ENCODE measurements at places on chromosomes 3 and 15.
A peak's percentile ranks its signal among the peaks of the same experiment; 100 is the strongest.

- no peak for DNase-seq
Measured at GRCh38 chr15:65366122-65366892, 11.5 kb downstream of the IGDCC3 start.

DNA sequence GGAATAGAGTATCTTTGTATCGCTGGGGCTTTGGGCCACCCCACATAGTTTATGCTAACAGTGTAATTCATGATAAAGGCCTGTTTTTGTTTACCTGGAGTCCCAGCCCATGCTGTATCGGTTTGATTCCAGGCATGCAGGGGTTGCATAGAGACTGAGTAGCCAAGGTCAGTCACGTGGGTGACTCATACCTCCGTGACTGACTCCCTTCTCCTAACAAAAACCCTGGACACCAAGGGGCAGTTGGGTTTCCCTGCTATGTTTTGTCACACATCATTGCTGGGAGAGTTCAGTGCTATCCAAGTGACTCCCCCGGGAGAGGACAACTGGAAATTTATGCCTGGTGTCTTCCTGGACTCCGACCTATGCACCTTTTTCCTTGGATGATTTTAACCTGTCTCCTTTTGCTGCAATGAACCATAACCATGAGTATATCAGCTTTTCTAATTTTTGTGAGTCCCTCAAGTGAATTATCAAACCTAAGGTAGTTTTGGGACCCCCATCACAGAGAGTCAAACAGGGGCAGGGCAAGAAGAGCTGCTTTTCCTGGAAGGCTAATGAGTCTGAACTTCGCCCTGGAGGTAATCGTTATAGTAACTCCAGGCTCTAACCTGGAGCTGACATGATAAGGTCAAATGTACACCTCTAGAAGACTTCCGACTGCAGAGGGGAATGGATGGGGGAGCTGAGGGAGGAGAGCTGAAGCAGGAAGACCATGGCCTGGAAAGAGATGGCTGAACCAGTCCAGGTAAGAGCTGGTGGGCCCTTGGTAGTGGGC lies 57.0 kb downstream of the SRGAP3 start:
- DNase-seq: no peak

DNA sequence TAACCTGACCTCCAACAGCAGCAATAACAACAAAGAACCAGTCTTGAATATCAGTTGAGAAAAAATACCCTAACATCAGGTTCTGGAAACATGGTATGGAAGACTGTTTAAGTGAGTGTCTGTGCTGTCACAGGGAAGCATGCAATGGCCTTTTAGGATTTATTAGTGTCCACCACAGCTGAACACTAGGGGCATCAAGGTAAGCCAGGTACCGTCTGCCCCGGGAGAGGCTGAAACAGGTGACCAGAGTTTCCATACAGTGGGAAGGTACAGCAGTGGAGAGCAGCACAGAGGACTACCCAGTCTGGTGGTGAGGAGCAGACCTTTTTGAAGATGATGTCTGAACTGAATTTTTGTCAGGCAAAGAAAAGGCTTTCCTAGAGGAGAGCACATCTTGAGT lies 18.4 kb downstream of the ZDHHC23 start:
- no peak for DNase-seq

DNA sequence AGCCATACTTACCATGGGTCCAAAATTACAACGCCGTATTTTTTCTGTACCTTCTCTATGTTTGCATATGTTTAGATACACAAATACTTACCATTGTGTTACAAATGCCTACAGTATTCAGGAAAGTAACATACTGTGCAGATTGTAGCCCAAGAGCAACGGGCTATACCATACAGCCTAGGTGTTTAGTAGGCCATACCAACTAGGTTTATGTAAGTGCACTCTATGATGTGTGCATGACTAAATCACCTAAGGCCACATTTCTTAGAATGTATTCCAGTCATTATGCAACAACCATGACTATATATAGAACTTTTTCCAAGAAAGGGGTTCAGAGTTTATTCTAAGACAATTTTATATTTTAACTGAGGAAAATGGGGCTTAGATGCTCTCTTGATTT lies 411.7 kb downstream of the MAGI1 start:
- no peak for DNase-seq

GRCh38 chr3:156997351-156997750 lies 162.6 kb downstream of the CCNL1 start:
- no peak for DNase-seq

- no peak for DNase-seq
Measured at GRCh38 chr15:34154725-34155204, 52.9 kb downstream of the PGBD4 start.

DNA sequence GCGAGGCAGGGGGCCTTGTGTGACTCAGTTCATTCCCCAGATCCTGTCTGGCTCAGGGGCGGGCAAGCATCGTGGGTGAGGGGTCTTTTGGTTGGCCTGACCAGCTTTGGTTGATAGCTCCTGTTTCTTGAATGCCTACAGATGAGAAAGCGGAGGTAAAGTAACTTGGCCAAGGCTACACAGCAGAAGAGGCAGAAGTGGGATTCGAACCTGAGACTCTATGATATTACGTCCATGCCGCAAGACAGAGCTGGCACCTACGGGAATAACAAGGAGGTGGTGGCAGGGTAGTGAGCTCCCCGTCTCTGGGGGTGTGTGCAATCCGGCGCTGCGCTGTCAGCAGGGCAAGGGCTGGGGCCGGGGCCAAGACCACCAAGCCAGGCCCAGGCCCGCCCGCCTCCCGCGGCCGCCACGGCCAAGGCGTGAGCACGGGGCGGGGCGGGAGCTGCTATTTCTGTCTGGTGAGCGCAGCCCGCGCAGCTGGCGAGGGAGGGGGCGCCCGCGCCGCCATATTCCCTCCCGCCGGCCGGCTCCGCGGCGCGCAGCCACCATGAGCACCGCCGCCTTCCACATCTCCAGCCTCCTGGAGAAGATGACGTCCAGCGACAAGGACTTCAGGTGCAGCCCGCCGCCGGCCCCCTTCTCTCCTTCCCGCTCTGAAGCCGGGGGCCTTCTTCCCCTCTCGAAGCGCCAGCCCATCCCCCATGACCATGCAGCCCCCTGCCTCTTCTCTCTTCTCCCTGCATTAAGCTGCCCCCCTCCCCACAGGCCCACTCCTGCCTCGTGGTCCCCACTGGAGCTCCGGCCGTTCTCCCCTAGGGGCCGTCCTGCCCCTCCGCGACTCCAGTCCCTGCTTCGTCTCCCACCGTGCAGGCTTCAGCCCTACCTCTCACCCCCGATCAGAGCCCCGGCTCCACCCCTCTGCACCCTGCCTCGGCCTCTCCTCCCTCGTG lies at the start of gene CAND2:
TSS of gene CAND2 (plus strand) at position 510 of the 953 bp plus-strand sequence. CDS start at position 551, 41 bp downstream.
- DNase-seq: peak; percentile 20

GRCh38 chr15:68382286-68383007 lies 49.5 kb downstream of the ITGA11 start:
- DNase-seq: no peak
